HS-5 (cell line): ENCODE measurements at places on chromosomes 5 and 9.

GRCh38 chr9:135110416-135110815, 22.9 kb downstream of the OLFM1 start:
- no peak for DNase-seq

GRCh38 chr5:152364899-152365298, 40.2 kb downstream of the NMUR2 start:
- no peak for DNase-seq

- no peak for DNase-seq
Measured at GRCh38 chr5:118832974-118833373, 155.4 kb downstream of the DTWD2 start.

DNA sequence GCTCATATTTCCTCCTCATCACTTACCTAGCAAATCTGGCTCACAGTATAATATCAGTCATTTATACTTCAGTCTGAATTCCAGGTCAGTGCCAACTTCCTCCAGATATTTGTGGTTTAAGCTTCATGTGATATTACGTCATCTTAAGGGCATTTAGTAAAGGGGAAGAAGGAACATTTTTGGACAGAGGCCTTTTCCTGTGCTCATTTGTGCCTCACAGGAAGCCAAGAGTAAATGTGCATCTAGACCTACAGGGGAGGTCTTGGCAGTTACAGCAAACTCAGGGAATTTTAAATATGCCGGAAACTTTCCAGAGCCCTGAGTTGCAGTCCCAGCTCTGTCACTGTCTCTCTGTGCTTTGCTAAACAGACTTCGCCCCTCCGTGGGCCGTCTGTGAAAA, 12.3 kb upstream of the KCNIP1 start:
- DNase-seq = peak; percentile 85

- peak; percentile 81 for DNase-seq
Measured at GRCh38 chr5:52787600-52788504, at the start of the genes ITGA1 and PELO. ITGA1 (plus strand) TSS chr5:52787916; CDS start chr5:52788354, 438 bp downstream. PELO (plus strand) TSS chr5:52787916; CDS start chr5:52800395, 12,479 bp downstream.

DNA sequence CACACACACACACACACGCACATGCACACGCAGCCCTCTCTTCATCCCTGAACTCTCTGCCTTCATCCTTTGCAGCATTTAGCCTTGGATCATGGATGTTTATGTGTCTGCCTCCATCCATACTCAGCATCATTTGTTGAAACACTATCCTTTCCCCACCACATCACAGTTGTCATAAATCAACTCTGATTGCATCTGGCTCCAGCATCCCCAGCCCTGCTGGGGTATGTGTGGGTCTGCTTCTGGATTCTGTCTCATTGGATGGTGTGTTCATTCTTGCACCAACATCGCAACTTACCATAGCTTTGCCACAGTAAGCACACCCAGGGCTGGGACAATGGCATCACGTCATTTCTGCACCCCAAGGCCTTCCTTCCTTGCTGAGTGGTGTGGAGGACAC, 175.4 kb downstream of the RGS3 start:
- no peak for DNase-seq

- DNase-seq = no peak
Measured at GRCh38 chr5:115409094-115409493, 112.6 kb upstream of the CCDC112 start.

DNA sequence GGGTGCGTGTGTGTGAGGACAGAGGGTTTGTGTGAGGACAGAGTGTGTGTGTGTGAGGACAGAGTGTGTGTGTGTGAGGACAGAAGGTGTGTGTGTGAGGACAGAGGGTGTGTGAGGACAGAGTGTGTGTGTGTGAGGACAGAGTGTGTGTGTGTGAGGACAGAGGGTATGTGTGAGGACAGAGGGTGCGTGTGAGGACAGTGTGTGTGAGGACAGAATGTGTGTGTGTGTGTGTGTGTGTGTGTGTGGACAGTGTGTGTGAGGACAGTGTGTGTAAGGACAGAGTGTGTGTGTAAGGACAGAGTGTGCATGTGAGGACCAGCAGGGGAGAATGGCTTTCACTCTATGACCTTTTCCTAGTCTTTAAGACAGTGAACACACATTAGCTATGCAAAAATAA, 63.1 kb upstream of the UBAC1 start:
- no peak for DNase-seq

DNA sequence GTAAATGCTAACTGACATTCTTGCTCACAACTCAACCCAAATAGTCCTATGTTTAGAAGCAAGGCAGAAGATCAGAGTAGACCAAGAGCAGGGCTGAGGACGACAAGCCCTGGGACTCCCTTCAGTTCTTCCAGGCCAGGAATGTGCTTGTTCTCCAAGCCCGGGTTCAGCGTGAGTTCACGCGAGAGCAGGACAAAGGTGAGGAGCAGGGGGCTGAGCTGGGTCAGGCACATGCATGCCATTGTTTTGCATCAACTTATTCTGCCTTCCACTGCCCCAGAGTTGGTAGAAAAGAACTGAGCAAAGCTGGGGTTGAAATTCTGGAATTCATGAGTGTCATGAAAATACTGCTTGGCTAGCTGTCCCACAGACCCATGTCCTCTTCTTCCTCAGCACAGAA, 206.5 kb downstream of the PAX5 start:
- no peak for DNase-seq

- no peak for DNase-seq
Measured at GRCh38 chr9:113738893-113739604, 137.1 kb upstream of the ZNF618 start.

DNA sequence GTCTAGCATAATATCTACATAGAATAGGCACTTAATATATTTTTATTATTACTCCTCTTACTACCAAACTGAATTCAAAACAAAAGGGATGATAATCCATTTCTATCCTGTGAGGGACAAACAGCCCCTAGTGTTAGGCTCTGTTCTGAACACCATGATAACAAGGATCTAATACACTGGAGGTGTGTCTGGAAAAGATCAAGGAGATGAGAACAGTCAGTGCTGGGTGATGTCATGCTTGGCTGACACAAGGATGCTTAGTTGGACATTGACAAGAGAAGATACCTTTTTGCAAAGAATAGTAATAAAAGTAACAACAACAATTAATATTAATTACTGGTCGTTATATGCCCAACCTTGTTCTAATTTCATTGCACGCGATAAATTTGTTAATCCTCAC, 458.7 kb downstream of the EBF1 start:
- DNase-seq = no peak

DNA sequence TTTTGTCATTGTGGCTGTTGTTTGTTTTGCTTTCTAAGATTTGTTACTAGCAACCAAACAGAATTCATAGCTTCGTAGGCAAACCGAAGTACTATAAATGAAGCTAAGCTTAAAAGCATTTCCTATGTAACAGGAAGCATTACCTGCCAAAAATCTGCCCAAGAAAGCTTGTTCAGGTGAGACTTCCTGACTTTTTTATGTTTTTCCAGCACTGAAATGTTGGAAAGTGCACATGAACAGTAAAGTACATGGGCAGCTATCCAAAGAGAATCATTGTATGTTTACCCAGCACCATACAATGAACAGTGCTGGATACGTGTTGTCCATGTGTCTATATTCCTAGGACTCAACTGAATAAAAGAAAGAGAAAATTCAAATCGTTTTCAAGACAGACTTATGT, 247.1 kb downstream of the NFIB start:
- no peak for DNase-seq

GRCh38 chr5:144469106-144469505, 298.4 kb downstream of the KCTD16 start:
- DNase-seq = no peak

- no peak for DNase-seq
Measured at GRCh38 chr5:166758151-166758550, 1533.3 kb upstream of the WWC1 start.

DNA sequence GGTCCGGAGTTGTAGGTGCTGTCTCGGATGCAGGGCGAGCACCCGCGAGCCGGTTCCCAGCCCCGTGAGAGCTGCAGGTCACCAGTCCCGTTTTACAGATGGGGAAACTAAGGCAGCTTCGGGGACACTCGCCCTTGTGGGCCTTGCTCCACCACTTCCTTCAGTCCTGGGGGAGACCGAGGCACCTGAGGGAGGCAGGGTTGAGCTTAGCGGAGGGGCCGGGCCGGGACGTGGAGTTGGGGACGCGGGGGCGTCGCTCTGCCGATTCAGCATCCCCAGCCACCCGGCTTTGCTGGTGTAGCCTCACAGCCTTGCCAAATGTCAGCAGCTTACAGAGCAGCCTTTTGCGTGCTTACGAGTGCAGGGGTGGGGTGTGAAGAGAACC, 530 bp downstream of the BBLN start:
- DNase-seq = no peak

DNA sequence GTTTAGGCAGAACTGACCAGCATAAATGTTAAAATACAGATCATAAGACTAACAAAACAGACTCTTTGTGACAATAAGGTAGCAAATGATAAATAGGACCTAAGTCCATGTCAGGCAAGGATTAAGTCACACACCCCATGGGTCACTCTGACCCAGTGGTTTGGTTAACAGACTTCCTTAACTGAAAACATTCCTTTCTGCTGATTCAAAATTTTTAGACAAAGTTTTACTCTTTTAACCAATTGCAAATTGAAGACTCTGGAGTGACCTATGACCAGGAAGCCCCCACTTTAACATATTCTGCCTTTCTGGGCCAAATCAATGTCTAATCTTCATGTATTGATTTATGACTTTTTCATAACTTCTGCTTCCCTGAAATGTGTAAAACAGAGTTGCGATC, 4.9 kb upstream of the NXNL2 start:
- peak; percentile 72 for DNase-seq

DNA sequence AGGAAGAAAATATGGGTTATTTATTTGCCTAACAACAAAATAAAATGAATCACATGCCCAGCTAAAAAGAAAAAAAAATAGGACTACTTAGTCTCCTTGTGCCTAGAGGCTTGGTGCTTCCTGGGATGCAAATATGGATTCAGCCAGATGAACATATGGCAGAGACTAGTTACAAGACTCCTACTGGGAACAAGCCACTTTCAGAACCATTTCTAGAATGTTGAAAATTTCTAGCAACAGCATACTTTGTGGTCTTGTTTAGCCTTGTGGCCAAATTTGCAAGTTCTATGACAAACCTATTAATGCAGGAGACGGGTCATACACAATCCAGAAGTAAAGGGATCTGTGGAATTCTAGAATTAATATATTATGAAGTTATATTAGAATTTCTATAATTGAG, 198.7 kb downstream of the CHSY3 start:
- no peak for DNase-seq

DNA sequence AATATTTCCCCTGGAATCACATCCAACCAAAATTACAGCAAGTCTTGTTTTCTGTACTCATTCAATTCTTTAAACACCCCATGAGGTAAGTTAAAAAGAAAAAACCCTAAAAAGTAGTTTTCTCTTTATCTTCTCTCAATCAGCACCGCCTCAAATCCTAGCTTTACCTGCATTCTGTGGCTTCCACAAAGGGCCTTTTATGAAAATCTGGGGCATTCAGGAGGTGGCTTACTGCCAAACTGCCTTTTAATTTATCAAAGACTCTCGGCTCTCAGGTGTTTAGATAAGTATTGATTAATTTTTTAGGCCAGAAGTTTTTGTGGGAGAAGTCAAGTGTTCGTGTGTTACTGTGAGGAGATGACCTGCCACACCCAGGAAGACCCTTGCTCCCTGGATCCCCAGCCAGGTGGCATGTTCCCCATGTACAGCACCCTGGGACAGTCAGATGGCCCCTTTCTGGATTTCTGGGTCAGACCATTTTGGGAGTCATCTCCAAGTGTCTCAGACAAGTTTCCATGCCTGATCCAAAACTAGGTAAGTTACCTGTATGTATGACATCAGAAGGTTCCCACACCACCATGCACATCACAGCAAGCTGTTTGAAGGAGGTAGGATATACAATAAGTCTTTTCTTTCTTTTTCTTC, 6.2 kb upstream of the TMEM171 start:
- no peak for DNase-seq

DNA sequence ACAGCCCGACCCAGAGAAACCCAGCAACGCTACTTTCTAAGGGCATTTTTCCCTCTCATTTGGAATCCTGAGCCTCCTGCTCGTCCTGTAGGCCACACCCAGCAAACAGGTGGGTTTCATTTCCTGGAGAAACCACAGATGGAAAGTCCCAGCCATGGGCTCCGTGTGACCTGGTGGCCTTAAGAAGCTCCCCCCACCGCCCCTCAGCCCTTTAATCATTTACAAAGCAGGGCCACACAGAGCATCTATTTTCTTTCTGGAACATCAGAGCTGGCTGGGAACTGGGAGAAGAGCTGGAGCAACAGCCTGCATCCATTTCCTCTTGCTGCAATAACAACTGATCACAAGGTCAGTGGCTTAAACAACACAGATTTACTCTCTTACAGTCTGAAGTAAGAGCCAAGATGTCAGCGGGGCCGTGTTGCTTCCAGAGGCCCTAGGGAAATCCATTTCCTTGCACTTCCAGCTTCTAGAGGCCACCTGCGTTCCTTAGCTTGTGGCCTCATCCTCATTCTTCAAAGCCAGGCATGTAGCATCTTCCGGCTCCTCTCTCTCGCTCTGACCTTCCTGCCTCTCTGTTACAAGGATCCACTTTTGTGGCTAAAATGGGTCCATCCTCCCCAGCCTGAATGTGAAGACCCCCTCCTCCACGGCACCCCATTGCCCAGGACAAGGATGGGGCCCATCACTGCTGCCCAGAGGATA, 40.5 kb downstream of the C9orf50 start:
- DNase-seq = no peak

DNA sequence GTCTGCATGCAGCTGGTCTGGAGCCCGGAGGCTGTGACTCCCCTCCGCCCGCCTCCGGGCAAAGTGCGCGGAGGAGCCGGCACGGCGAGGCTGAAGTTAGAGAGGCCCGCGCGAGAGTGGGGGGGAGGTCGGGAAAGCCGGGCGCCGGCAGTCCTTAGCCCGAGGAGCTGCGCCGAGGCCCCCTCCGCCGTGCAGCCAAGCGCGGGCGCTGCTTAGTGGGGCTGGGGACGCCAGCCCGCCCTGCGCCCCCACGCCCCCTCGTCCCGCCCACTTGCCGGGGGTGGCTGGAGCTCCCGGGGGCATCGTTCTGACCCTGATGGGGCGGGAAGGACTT, 403 bp downstream of the NINJ1 start:
- peak; percentile 28 for DNase-seq

DNA sequence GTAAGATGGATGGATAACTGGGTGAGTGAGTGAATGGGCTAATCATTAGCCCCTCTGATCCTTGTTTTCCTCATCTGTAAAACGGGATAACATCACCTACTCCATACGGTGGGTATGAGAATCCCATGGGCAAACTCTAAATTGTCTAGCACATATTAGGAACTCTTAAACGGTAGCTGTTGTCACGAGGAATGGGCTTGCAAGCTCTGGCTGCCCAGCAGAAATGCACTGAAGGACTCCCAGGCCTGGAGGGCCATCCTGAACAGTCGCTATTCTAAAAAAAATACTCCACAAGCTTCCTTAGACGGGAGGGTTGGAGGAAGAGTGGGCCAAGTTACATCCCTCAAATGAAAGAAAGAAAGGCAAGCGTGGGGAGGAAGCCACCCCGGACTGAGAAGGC, 711 bp upstream of the POU4F3 start:
- DNase-seq = no peak

- no peak for DNase-seq
Measured at GRCh38 chr5:92460505-92460904, 1077.4 kb upstream of the ARRDC3 start.

GRCh38 chr9:9855177-9856078, 757.4 kb downstream of the PTPRD start:
- DNase-seq = no peak
